ENCODE measurements at places on chromosomes 16 and 17.

DNA sequence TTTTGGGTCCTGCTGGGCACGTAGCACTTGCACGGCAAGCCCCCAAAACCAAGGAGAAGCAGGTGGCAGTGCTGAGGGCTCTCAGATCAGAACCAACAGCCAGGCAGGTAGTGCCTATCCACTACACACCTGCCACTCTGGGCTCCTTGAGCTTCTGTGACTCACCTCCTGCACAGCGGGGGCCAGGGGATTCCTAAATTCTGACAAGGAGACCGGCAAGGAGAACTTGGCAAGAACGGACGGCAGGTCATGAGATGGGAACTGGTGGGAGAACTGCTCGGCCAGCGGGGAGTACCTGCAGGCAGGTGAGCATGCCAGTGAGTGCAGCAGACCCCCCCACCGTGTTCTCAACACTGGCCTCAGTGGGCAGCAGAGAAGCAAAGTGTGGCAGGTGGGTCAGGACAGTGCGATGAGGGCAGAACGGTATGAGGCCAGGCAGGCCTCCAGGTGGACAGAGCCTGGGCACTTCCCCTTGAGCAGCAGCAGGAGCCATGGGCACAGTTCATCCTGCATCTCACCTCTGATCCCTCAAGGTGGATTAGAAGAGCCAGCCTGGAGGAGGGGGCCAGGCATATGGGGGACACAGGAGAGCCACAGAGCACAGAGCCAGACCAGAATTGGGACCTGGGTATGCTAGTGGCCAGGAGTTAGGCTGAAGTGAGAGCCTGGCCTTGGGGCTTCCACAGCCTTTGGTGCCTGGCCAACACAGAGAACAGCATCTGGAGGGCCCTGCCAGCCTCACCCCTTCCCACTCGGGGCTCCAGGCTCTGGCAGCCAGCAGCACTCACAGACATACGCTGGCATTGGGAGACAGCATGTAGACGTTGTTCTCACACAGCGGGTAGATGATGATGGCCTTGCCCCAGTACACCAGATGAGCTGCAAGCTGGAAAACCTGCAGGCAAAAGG lies 14.7 kb downstream of the MPG start:
- no peak for DNase-seq

DNA sequence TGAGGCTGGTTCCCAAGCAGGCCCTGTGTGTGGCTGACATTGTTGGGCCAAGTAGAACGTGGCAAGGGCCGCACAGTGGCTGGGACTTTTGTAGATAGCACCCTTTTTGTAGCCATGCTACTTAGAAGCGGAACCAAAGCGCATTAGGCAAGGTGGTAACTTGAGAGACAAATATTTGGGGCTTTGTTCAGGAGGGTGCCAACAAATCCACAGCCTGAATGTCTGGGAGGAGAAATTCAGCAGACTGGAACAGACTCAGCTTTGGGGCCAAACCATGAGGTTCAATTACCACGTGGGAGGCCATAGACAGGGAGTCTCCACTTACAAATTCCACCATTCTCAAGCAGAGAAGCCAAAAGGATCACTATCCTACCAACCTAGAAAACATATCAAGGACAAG lies 183.7 kb downstream of the RGS9 start:
- DNase-seq = no peak

DNA sequence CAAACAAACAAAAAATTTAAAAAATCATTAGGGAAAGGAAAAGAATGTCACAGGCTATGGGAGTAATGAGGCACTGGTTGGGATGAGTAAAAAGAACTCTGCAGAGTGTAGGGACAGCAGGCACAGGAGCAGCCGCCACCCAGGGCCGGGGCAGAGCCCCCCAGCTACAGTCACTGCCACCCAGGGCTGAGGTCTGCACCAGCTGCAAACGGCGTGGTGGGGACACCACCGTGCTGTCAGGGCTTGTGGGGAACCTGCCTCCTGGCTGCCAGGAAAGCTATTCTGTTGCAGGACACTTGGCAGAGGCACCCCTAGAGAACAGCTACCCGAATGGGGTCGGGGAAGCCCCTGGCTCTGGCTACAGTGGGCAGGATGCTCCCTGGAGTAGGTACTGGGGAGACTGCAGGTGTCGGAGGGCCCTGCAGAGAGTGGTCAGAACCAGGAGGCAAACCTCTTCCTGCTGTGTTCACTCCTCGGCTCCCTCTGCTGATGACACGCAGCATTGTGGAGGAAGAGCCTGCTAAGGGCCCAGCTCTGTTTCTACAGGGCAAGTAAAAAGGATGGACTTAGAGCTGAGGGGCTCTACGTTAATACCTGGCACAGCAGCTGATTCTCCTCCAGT lies 32.3 kb upstream of the CAPN15 start:
- DNase-seq = no peak

DNA sequence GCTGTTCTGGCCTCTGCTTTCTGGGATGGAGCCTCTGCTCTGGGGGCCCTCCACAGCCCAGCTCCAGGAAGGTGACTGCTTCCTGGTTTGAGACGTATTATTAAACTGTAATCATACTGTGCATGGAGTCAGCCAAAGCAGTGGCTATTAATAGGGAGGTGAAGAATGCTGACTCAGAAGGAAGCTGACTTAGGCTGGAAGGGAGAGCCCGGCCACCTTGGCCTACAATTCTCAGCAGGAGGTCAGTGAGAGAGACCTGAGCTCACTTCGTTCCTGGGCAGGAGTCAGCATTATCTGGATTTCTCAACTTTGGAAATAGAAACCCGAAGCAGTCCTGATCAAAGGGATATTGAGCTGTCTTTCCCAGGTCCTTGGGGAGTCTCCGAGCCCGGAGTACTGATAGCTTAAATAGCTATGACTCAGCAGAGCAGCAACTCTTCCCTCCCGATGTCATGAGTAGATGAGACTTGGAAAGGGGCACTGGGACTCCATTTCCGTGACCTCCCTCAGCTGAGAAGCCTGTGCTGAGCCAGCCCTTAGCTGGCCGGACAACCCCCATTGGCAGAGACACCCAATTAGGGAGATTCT lies 91.8 kb downstream of the YPEL2 start:
- DNase-seq = no peak

DNA sequence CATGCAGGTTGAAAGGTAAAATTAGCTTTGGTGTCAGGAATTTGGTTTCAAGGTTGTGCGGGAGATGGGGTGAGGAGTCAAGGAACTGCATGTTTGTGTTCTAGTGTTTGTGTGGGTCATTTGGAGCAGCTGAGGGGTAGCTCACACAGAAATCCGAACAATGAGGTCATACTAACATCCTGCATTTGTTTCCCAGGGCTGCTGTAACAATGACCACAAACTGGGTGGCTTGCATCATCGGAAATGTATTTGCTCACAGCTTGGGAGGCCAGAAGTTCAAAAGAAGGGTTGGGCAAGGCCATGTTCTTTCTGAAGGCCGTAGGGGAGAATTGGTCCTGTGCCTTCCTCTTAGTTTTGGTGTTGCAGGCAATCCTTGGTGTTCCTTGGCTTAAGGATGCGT lies 287.4 kb downstream of the HAPSTR1 start:
- no peak for DNase-seq

GRCh38 chr17:54969658-54970572 lies 1.4 kb downstream of the STXBP4 start:
- DNase-seq = no peak

DNA sequence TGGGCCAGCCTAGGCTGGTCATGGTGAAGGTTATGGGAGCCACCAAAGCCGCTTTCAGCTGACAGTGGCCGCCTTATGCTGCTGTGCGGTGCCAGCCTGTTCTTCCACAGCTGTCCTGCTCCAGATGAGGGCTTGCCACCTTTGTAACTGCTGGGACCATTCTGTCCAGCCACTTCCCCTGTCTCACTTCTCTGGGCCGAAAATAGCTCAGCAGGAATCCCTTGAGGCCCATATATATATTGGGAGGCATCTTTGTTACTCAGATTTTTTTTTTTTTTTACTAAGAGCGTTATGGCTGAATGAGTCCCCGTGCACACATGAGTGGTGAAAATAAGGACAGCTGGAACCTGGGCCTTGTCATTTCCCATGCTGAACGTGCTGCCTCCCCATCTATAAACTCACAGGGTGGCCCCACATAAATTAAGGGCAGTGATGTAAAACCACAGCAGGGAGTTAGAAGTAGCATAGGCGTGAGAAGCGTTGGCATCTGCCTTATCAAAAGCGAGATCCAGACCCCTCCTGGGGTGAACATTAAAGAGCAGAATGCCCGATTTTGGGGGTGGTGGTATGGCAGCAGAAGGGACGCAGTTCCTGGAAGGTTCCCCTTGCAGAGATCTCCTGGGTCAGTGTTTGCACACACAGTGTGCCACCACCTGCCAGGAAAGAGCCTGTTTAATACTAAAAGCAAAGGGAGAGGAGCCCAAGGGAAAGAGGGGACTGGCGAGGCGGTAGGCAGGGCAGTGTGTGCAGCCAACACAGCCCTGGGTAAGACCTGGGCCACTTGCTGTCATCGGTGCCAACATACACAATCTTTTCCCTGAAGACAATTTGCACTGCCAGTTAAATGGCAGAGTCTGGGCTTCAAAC lies 57.8 kb downstream of the USP43 start:
- no peak for DNase-seq

DNA sequence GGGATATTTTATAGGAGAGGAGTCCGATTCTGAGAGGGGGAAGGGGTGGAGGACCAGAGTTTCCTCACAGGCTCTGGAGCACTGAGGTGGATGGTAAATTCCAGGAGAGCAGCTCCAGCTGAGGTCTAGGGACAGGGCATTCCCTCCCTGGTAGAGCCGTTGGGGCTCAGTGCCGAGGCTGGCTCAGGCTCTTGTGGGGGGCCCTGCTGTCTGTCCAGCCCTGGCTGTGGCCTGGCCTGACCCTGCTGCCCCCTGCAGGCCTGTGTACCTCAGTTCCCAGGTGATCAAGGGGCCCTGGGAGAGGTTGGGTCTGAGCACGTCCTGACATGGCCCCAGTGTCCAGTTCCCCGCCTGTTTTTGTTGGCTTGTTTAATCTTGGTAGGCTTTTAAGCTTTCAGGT lies 16.8 kb downstream of the ZNF750 start:
- DNase-seq = no peak

DNA sequence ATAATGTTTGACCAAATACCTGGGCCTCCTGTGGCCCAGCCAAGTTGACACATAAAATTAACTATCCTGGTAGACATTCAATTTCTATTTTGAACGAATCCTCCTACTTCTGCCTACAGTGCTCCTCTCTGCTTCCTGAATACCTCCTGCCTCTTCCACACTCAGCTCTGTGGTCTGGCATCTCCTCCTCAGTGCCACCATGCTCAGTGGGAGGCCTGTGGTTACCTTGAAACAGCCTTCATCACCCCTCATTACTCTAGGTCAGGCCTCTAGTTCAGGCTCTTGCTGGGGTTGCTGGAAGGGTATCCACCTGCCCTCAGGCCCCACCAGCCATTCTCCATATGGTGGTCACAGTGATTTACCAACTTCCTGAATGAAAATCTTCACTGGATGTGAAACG lies 5.1 kb downstream of the LYRM9 start:
- DNase-seq = no peak

- DNase-seq = no peak
Measured at GRCh38 chr16:68981971-68982370, 123.5 kb upstream of the HAS3 start.

DNA sequence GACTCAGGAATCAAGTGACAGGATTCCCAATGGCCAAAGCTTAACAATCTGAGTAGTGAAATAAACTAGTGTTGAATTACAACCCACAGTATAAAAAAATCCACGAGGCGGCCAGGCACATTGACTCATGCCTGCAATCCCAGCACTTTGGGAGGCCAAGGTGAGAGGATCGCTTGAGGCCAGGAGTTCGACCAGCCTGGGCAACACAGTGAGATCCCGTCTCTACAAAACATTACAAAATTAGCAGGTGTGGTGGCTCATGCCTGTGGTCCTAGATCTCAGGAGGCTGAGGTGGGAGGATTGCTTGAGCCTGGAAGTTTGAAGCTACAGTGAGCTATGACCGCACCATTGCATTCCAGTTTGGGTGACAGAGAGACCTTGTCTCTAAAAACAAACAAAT lies 133.8 kb downstream of the CPPED1 start:
- no peak for DNase-seq

DNA sequence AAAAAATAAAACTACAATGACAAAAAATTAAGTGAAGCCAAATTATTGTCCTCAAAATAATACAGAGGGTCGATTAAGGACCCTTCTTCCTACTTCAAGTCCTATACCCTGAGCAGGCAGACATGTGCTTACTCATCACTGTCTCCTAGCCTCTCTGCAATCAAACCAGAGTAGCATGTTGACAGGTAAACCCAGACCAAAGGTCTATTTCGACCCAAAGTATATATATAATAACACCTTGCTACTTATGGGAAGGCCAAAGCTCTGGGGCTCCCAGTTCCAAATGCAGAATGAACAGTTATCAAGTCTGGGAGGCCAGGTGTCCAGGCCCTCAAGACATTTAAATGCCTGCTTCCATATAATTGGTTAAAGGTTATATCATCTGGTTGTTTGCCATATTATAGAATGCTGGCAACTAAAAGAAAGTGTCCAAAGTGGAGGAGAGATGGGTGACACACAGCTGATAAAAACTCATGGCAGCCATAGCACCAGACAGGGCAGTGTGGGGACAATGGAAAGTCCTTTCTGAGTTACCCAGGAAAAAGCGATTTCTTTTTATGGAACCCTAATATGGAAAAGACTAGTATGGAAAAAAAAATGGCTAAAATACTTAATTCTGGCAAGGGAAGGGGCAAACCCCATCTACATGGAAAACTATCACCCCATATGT lies 53.6 kb downstream of the N4BP1 start:
- DNase-seq = no peak

- DNase-seq = no peak
Measured at GRCh38 chr17:81644976-81645952, 8.3 kb downstream of the TSPAN10 start.

- DNase-seq = no peak
Measured at GRCh38 chr16:19020689-19021088, 37.0 kb downstream of the TMC7 start.

DNA sequence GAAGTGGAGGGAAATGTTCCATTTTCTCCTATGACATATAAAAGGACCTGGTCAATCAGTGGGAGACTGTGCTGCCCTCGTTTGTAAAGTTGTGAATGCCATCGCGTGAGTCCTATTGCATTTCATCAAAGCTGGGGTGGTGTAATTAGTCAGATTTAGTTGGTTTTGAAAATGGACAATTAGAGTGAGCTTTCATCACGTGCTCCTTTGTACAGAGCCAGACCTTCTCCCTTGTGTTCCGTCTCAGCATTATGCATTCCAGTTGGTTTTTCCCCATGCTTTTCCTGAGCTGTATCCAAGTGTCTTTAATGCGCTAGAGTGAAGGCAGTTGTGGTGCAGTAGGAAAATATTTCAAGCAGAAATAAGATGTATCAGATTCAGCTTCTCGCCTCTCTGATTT lies 10.4 kb downstream of the SEC14L1 start:
- no peak for DNase-seq

DNA sequence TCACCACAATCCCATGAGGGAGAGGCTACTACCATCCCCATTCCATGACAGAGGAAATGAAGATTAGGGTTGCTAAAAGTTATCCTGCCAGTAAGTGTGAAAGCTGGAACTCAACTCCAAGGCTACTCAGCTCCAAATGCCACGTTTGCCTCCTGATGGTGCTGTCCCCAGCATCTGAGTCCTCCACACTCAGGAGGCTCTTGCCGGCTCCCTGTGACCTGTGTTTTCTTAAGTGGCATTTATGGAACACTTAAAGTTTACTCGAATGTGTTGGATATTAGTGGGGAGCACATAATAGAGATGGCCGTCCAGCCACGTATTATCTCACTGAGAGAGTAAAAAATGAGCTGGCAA lies 267.9 kb downstream of the CBLN1 start:
- DNase-seq = no peak

Measured in AG09309 (cell line).